Diencephalon (tissue), 1 donor: ENCODE measurements at places on chromosomes 4 and X. TPM values are rescaled to one million over a fixed set of nuclear protein-coding genes. Genes with fewer than 3 reads are reported as not detected.

P2RY4 gene
- total RNA-seq: not detected

SEL1L3 gene
- total RNA-seq: 70.6 TPM

TRAM1L1 gene
- total RNA-seq: 24.5 TPM

TMEM192 gene
- total RNA-seq: 8.5 TPM

MSMO1 gene
- 442 TPM for total RNA-seq

GAGE2A gene
- not detected for total RNA-seq

FAT4 gene
- 35.3 TPM for total RNA-seq

MAGEA11 gene
- total RNA-seq: not detected

CSAG1 gene
- total RNA-seq: not detected

ZCCHC18 gene
- total RNA-seq: 15.5 TPM

NDP gene
- 12.9 TPM for total RNA-seq

TIGD2 gene
- total RNA-seq: 12.5 TPM

NAA11 gene
- total RNA-seq: not detected

MAPK10 gene
- 217 TPM for total RNA-seq

SMARCA1 gene
- total RNA-seq: 76.1 TPM
